CD4-positive, alpha-beta T cell treated with Interferon alpha-2 for 1 hour (primary cell): ENCODE measurements at places on chromosomes 16 and 17.

- DNase-seq = no peak
Measured at GRCh38 chr17:17325228-17325627, 22.1 kb downstream of the NT5M start.

- DNase-seq = no peak
Measured at GRCh38 chr16:71811261-71811803, 2.7 kb upstream of the AP1G1 start.

DNA sequence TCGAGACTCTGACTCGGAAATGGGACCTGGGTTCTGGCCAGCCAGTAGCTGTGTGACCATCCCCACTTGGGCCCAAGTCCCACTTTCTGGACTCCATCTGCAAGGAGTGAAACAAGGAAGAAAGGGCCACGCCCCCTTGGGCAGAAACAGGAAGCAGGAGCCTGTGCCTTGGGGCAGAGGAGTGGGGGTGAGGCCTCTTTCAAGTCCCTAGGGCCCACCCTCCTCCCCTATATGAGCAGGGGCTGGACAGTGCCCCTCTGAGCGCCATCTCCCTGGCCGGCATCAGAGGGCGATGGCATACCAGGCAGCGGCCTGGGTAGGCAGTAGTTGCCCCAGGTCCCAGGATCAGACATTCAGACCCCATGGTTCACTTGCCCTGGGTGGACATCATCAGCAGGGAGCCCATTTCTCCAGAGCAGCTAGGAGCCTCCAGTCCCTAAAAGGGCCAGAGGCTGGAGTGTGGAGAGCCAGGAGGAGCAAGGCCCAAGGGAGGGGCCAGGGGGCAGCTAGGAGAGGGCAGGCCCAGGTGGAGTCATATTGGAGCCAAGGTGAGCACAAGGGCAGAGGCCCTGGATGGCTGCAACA is 7.1 kb downstream of the BCAR1 start:
- no peak for DNase-seq

DNA sequence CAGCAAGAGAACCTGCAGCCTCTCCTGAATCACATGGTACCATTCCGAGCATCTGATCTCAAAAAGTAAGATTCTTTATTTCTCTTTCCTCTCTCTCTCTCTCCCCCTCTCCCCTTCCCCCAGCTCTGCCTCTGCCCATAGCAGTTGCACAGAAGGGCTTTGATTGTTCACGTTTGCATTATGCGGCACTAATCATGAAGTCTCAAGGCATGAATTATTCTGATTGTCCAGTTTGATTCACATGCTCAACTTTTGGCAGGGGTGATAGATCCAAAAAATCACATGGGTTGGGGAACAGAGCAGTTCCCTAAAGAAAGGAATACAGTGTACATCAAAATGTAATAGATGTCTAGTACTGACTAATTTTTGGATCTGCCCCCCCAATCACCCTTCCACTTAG is 380.0 kb upstream of the SOX9 start:
- no peak for DNase-seq

- peak; percentile 75 for DNase-seq
Measured at GRCh38 chr17:56715613-56716357, 117.9 kb downstream of the C17orf67 start.

DNA sequence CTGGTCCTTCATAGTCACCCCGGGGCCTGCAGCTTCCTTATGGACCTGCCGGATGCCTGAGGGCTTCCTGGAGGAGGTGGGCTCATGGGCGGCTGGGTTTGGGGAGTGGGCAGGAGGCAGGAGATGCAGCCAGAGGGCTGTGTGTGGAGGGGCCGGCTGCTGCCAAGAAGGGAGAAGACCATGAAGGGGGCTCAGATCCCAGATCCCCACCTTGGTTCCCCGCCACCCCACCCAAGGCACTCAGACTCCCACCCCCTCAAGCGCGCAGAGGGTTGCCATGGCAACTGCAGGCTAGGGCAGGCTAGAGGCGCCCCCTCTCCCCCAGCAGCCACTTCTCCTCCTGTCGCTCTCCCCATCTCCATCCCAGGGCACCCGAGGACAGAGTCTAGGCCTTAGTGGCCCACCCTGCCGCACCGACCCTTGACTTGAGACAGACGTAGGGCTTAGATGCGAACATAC is 104.5 kb downstream of the CRLF3 start:
- no peak for DNase-seq

DNA sequence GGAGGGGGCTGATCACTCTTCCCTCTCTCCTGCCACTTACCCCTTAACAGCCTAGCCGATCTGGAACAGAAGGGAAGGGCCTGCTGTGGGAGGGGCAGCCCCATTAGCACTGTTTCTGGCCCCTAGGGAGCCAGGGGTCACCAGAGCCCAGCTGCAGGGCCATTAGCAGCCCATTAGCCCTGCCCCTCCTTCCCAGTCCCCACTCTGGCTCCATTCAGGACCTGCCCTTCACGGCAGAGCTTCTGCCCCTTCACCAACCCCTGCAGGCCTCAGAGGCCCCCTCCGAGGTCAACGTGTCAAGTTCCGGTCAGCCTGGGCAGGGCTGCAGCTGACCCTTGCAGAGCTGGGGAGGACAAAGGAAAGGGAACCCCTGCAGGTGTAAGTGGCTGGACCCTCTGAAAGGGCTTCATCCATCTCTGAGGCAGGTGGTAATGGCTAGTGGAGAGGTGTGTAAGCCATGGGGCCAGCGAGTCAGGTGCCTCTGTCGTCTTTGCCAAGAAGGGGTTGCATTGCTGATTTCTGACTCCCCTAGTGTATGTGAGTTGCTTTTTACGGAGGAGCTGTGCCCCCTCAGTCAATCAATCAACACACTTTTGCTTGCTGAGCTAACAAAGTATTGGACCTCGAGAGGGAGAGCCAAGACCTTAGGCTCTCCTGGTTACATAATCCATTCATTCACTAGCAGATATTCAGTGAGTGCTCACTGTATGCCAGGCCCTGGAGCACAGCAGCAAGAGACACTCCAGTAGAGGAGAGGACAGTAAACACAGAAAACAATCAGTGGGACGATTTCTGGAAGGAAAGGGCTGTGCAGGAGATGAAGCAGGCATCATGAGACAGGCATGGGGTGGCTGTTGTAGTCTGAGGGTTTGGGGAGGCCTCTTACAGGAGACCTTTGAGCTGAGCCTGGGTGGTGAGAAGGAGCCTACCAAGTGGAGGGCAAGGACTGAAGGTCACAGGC is 18.2 kb upstream of the KCNJ12 start:
- no peak for DNase-seq

DNA sequence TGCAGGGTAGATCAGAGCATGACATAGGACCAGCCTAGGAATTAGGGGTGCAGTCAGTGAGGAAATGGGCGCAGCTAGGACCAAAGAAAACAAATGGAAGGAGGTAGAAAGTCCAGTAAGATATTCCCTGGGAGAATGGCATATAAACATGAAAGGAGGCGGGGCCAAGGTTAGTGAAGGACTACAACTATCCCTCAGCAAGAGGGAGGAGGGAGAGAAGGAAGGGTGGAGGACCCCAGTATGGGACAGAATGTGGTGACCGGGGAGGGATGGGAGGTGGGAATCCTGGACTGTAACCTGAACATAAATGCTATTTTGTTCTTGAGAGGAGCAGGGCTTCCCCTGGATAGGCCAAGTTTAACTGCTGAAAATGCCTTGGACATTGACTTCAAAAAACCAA is 22.8 kb downstream of the ITGB3 start:
- DNase-seq = no peak

- no peak for DNase-seq
Measured at GRCh38 chr16:86321491-86321890, 188.8 kb upstream of the FOXF1 start.

- DNase-seq = no peak
Measured at GRCh38 chr17:77667478-77667877, 291.0 kb upstream of the TNRC6C start.

- DNase-seq = no peak
Measured at GRCh38 chr17:66654106-66654740, 180.7 kb upstream of the CACNG5 start.

GRCh38 chr16:3138342-3138741 is 3.5 kb downstream of the ZNF213 start:
- no peak for DNase-seq

- no peak for DNase-seq
Measured at GRCh38 chr17:34276826-34277225, 6.8 kb downstream of the CCL7 start.

DNA sequence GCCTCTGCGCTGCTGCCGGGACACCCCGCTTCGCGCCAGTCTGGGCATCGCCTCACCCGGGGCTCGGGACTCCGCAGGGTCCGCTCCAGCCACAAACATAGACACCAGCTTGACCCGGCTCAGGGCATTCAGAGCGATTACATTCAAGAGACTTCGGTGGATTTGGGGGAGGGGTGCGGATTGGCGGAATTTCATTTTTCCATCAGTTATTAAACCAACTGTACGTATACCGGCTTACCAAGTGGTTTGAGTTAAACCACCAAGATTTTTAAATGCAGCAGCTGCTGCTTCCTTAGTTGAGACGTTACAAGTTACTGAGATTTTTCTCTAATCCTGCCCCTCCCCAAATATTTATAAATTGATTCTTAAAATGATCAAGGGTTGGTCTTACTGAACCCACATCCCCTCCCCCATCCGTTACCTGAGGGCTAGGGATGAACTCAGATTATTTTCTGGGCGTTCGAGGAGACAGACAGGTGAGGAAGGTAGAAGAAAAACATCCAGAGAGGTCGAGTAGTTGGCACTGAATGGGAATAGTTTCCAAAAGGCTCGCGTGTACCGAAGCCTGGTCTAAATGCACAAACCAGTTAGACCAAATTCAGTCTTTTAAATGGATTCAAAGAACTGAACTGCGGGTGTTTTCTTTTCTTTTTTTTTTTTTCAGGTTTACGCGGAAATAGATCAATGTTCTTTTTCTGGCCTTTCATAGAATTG is 1.5 kb downstream of the CRHR1 start:
- no peak for DNase-seq

GRCh38 chr16:24208710-24209109 is 47.4 kb upstream of the CACNG3 start:
- no peak for DNase-seq
